ENCODE measurements at places on chromosomes 2 and 18. TPM values are rescaled to one million over a fixed set of nuclear protein-coding genes. Genes with fewer than 3 reads are reported as not detected.

The ZC3H6 gene
- total RNA-seq = 26.3 TPM

The LYPD1 gene
- not detected for total RNA-seq

The COL4A4 gene
- 0.02 TPM for total RNA-seq

The ARL5A gene
- total RNA-seq = 38.4 TPM

The ANKRD36 gene
- total RNA-seq = 36.1 TPM

The NHEJ1 gene
- 21.1 TPM for total RNA-seq

The MZT2B gene
- total RNA-seq = 329 TPM

The SOCS6 gene
- total RNA-seq = 2.0 TPM

The DSC1 gene
- total RNA-seq = 0.19 TPM

The EVA1A gene
- 0.56 TPM for total RNA-seq

The NCL gene
- 501 TPM for total RNA-seq

The SKOR2 gene
- total RNA-seq = 0.30 TPM

The QPCT gene
- total RNA-seq = 0.35 TPM

The SERPINB3 gene
- total RNA-seq = not detected

The CRYGC gene
- not detected for total RNA-seq

The SLC11A1 gene
- total RNA-seq = 0.19 TPM

The LBX2 gene
- 1.2 TPM for total RNA-seq

The OTOS gene
- not detected for total RNA-seq

The RFX8 gene
- 1.4 TPM for total RNA-seq

The SERPINB2 gene
- total RNA-seq = not detected

The GPR17 gene
- not detected for total RNA-seq

The ATP6V1B1 gene
- not detected for total RNA-seq

The PCARE gene
- total RNA-seq = not detected

The TRAK2 gene
- total RNA-seq = 20.8 TPM

The CRYGD gene
- total RNA-seq = not detected

The SLC39A6 gene
- total RNA-seq = 25.4 TPM

The ARHGAP28 gene
- not detected for total RNA-seq

The RABL2A gene
- total RNA-seq = 12.2 TPM

The NT5DC4 gene
- total RNA-seq = 1.2 TPM

The ACMSD gene
- total RNA-seq = not detected

The CASP10 gene
- total RNA-seq = 17.4 TPM

The FSHR gene
- not detected for total RNA-seq

The NR4A2 gene
- 36.1 TPM for total RNA-seq

The LGALSL gene
- total RNA-seq = 3.1 TPM

The GALNT3 gene
- total RNA-seq = 16.2 TPM

The ASB18 gene
- not detected for total RNA-seq

The MARCHF4 gene
- total RNA-seq = not detected

The C1D gene
- 22.5 TPM for total RNA-seq

Data from activated T-cell treated with anti-CD3 and anti-CD28 coated beads, Interleukin-2, amount 50 U/mL, for 72 hours (primary cell).